ENCODE measurements at places on chromosomes 2 and 18.

- no peak for DNase-seq
These were observed 57.7 kb upstream of the ATG16L1 start for GRCh38 chr2:233193738-233194137.

- DNase-seq, result no peak
These were observed 185.9 kb downstream of the SLC39A10 start for GRCh38 chr2:195842932-195843331.

DNA sequence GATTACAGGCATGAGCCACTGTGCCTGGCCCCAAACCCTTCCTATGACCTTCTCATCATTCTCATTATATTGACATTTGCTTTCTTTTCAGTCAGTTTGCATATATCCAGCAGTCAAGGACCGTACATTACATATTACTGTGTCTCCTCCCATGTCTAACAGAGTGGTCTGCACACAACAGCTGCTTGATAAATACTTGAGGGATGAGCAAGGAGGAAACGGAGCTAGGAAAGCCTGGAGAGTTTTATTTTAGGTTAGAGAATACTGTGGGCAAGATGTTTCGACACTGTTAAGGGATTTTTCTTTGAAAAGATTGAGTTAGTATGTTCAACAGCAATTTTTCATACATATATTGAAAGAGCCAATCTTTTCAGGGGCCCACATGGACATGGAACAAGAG lies 76.2 kb upstream of the CHRNA1 start:
- DNase-seq, result no peak

DNA sequence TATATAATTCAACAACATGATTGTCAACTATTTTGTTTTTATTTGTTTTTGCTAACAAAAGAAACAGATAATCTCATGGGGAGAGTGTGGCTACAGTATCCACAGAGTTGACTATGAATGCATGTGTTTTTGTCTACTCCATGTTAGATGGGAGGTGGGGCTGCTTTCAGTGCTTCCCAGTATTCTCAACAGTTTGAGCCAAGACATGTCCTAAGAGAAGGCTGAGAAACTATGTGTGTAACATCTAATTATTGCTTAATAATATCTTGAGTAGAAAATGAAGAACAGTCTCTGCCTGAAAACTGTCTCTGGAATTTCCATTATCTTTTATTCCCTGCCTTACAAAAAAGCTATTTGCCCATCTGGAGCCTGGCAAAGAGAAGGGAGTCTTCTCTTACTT lies 178.8 kb upstream of the MMADHC start:
- no peak for DNase-seq

DNA sequence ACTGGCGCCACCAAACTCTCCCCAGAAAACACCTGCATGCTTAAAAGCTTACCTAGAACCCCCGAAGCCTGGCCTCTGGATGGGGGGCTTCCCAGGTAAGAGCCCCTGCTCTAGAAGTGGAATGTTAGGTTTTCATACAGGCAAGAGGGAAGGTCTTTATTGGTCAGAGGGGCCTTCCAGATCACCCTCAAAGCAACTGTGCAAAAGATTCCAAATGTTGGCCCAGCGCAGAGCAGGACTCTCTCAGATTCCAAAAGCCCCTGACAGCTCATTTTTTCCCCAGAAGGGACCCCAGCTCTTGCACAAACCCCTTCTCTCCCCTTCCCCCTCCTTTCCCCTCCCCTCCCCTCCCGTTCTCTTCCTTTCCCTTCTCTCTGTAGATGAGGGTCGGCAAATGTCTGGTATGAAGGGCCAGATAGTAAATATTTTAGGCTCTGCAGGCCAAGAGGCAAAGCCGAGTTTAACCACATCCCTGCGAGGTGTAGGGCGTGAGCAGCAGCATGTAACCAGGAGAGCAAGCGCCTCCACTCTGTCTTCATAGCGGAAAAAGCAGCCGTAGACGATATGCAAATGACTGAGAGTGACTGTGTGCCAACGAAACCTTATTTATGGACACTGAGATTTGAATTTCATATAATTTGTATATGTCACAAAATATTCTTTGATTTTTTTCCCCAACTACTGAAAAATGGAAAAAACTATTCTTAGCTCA lies 116.9 kb downstream of the SMAD7 start:
- peak; percentile 53 for DNase-seq

DNA sequence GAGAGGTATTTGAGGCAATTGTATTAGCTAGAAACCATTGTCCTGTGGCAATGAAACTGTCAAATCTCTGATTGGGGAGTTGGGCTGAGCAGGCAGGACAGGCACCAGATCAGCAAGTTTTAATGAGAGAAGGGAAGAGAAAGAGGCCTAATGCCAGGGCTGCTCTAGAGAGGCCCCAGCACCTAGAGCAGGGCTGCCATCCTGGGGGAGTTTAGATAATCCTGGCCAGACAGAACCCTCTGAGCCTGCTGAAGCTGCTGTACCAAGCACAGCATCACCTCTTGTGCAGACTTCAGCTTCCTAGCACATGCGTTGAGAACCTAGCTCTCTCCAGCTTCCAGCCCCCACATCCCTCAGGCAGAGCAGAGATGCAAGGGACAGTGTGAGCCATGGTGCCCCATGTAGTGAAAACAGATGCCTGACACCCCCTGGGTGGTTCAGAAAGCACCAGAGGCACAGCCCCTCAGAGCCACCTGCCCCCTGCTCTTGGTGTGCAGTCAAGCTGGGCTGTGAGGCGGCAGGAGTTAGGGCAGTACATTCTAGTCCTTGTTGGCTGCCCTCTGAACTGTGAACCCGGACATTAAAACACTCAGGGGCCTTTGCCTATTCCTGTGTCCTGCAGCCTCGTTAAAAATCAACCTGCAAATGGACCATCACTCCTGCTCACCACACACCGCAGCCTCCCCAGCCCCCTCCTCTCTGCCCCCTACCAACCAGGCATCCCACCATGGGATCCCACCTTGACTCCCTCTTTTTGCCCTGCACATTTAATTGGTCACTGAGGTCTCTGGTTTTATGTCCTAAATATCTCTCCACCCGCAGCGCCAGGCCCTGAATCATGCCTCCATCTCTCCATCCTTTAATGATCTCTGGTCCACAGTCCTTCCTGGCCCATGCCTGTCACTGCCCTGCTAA lies 52.7 kb downstream of the ADD2 start:
- no peak for DNase-seq

DNA sequence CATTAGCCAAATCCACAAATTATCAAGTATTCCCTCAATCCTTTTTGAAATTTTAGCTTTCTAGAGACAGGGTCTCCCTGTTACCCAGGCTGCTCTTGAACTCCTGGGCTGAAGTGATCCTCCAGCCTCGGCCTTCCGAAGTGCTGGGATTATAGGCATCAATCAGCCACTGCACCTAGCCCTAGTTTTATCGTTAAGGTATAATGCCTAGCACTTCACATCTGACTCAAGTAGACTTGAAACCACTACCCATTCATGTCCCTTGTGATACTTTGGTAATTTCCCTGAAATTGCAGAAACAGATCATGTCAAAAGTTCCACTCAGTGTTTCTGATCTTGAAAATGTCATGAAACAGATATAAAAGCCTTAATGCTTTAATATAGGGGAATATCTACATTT lies 26.3 kb downstream of the MEX3C start:
- no peak for DNase-seq

DNA sequence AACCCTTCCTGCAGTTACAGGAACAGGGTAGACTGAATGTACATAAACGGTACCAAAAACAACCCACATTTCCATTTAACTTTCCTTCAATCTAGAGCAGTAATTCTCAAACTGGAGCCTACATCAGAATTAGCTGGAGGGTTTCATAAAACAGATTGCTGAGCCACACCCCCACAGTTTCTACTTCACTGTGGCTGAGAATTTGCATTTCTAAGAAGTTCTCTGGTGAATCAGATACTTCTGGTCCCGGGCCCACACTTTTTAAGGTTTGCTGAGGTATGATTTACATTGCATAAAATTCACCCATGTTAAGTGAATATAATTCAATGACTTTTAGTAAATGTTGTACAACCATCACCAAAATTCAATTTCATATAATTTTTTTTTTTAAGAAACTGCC lies 113.7 kb downstream of the SRBD1 start:
- no peak for DNase-seq

- no peak for DNase-seq
These were observed 144.3 kb upstream of the SERTAD2 start for GRCh38 chr2:64797881-64798575.

GRCh38 chr2:209523041-209523740 lies 99.3 kb downstream of the MAP2 start:
- no peak for DNase-seq

DNA sequence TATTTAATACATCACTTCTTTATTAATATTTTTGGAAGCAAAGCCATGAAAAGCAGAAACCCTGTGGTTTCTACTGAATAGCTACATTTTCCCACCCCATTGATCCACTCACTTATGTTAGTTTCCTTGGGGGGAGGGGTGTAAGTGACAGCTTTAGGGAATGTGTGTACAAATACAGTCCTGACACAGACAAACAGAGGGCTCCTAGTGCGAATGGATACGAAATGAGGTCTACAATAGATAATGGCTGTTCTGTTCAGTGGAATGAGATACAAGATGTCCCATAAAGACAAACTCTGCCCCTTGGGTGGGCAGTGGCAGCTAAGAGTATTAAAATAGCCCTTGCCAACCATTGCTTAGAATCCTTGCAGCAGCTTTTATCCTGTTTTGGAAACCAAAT lies 312.9 kb downstream of the NCKAP5 start:
- no peak for DNase-seq

GRCh38 chr2:235009081-235009480 lies 57.3 kb downstream of the SH3BP4 start:
- DNase-seq, result no peak

GRCh38 chr2:170354388-170354787 lies 176.4 kb downstream of the MYO3B start:
- no peak for DNase-seq

DNA sequence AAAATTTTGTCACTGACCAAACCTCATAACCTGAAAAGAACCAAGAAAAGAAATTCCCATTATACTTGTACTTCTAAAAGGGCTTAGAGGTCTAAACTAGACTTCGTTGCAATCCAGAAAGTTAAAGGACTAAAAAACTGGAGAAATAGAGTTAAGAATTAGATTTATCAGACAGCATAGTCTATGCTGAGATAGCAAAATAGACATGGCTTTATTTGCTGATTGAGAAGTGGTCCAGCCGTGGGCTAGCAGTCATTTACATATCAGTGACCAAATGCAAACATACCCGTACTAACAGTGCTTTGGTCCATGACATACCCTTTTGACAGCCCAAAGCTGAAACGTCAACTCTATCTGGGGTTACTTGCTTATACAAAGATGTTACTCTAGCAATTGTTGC lies 223.5 kb downstream of the AGPS start:
- no peak for DNase-seq

GRCh38 chr2:213185147-213185822 lies 33.9 kb upstream of the IKZF2 start:
- DNase-seq, result no peak

- DNase-seq, result peak; percentile 88
These were observed 86.1 kb upstream of the ZCCHC2 start for GRCh38 chr18:62436636-62437234.

DNA sequence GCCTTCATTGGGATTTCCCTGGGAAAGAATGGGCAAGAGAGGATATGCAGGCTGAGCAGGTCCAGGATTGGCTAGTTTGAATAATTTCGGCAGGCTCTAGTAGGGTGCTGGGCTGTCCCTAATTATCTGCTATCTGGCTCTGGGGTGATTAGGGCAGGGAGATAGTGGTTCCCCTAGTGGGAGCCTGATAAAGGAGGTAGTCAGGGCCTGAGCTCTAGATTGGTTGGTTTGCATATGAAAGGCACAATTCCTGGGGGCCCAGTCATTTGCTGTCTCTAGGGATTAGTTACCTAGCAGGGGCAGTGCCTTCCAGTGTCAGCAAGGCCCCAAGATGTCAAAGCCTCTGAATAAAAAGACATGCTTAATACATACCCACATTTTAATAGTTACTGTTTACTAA lies 690.1 kb upstream of the KLHL29 start:
- no peak for DNase-seq

- DNase-seq, result no peak
These were observed 121.5 kb downstream of the WDSUB1 start for GRCh38 chr2:159165048-159165447.

DNA sequence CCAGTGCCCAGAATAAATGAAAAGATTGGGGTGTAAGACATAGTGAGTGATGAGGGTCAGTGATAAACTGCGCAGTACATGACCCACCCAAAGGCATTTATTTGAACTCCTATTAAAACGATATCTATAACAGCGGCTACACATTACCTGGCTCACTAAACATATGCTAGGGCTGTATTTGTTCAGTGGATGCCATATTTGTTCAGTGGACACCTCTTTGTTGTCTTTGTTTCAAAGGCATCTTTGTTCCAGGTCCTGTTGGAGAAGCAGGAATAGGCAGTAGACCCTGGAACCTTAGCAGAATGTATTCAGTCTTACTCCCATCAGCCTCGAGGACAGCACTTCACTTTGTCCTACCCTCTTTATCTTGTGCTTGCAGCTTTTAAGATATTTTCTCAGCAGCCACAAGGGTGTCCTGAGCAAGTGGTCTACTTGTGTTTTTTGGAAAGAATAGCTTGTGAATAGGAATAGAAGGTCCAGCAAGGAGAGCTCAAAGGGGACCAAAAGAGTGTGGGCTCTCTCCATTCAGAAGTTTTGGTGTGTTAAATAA lies 650.8 kb upstream of the FANCL start:
- DNase-seq, result no peak

GRCh38 chr2:188949046-188949818 lies 24.9 kb upstream of the COL3A1 start:
- no peak for DNase-seq

DNA sequence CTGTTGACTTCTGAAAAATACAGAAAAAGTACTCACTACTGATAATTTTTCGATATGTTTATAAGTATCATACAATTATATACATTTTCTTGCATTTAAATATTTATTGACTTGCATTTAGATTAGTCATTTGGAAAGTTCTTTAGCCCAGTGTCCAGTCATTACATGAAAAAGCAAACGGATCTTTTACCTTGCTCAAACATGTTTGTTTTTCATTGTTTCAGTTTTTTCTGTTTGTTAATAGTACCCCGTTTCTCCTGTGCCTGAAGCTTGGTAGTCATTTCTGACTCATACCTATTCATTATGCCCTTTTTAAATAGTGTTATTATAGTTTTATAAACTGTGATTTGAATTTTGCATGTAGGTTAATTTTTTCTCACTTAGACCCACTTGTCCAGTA lies 28.1 kb downstream of the CEP192 start:
- no peak for DNase-seq

DNA sequence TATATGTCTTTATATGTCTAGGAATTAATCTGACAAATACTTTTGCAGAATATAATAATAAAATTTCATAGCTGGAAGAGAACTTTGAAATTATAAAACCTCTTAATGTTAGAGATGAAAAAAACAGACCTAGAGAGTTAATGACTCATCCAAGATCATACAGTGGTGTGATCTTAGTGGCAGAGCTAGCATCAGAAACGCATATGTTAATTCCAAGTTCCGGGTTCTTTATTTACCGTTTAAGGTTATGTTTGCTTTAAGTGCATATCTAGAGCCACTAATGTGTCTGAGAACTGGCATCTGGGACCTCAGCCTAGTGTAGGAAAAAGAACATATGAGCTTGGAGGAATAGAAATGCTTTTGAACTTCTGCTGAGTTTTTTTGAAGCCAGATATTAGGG lies 24.3 kb downstream of the CERS6 start:
- no peak for DNase-seq

GRCh38 chr2:25529034-25529433 lies 144.3 kb downstream of the DTNB start:
- DNase-seq, result no peak

GRCh38 chr2:171858397-171858958 lies 35.6 kb downstream of the SLC25A12 start:
- DNase-seq, result no peak

GRCh38 chr2:25651066-25651465 lies 22.3 kb downstream of the DTNB start:
- no peak for DNase-seq

- DNase-seq, result no peak
These were observed 308.5 kb downstream of the NOL4 start for GRCh38 chr18:33916200-33916599.

All from inflammatory macrophage (primary cell).